ENCODE measurements at places on chromosomes 3 and 15.

- peak; percentile 50 for DNase-seq
Measured at GRCh38 chr15:51229907-51230330, 108.5 kb downstream of the CYP19A1 start.

GRCh38 chr15:58665672-58666071 lies 83.8 kb downstream of the ADAM10 start:
- no peak for DNase-seq

- no peak for DNase-seq
Measured at GRCh38 chr15:93152951-93153350, 63.9 kb upstream of the RGMA start.

DNA sequence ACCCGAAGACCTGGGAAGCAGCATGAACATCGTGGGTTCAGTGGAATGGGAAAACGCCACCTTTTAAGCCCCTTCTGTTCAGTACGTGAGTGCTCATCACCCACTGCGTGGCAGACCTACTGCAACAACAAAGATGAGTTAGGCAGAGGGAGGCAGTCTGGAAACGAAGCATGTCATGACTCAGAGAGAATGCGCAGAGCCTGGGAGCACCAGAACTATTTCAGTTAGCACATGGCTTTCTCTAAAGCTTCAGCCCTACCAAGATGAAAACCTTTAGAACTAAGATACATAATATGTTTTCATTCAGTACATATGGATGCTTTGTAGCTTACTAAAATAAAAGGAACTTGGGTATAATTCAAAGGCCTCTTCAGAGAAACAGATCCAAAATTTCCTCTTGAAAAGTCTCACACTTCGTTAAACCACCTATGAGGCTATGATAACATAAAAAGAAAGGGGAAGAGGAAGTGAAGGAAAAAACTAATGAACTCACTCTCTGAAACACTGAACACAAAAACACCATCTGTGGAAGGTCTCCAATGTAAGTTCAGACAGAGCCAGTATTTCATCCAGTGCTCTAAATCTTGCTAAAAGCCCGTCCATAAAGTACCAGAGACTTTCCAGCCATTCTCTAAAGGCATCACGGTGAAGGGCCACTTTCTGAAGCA lies 140.1 kb downstream of the OCA2 start:
- no peak for DNase-seq

DNA sequence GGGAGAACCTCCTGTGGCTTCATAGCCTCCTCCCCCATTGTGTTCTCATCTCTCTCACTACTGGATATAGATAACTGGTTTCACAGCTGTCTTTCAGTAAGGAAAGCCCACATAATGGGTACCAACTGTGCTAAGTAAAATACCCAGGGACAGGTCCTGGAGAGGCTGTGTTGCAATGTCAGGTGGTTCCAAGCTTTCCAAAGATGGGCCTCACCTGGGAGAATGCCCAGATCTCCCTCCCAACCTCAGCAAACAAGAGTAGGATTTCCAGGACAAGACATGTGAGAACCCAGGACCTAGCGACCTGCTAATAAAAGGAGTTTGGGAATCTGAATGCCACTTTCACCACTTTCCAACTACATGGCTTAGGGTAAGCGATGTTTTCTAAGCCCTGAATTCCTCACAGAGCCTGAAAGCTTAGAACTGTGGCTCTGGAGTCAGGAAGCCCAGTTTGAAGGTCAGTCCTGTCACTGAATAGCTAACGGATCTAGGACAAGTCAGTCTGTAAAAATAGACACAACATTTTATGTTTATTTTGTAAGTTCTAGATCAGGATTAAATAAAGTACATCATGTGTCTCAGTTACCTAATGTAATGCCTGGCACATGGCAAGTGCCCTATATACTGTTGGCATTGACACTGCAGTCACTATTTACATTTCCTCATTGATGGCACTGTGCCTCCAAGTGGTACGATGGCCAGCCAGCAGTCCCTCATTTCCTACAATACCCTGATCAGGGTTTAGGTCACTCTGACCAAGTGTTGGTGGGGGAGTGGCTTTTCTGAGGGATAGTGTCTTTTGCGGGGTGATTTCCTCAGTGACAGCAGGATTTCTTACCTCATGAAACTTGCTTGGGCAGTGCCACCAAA lies 11.9 kb downstream of the CERS3 start:
- no peak for DNase-seq

DNA sequence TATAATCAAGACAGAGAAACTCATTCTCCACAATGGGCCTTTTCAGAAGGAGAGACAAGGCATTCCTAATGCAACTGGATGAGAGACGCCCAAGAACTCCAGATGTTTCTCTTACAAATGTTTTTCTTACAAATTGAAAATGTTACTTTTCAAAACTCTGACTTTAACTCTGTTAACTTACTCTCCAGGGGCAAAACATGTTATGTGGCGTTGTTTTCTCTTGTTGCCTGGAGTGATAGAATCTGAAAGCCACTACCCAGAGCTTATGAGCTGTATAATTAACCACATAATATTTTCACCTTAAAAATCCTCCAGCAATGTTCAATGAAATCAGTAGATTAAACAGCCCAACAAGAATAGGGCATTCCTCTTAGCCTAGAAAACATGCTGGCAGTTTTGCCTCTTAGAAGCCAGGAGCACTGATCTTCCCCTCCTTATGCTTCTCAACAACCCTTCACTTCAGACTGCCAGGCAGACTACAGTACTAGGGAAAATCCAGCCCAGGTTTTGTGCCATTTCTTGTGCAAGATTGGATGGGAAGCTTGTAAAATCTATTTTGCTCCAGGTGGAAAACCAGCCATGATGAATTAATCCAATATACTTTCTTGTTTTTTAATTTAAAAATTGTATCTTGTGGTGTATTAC lies 186.7 kb upstream of the GADL1 start:
- DNase-seq, result no peak

GRCh38 chr15:96262097-96262496 lies 68.4 kb upstream of the NR2F2 start:
- DNase-seq, result no peak

GRCh38 chr3:127903611-127904375 lies 11.2 kb upstream of the KBTBD12 start:
- no peak for DNase-seq

DNA sequence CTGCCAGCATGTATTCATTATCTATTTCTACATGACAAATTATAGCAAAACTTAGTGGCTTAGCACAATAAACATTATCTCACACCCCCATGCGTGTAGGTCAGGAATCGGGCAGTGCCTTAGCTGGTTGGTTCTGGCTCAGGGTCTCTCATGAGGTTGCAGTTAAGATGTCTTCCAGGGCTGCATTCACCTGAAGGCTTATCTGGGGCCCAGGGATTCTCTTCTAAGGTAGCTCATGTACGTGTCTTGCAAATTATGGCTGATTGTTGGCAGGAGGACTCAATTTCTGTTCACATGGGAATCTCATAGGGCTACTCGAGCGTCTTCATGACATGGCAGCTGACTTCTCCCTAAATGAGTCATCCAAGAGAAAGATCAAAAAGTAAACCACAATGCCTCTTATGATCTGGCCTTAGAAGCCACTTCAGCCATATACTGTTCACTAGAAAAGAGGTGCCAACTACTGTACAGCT lies 42.9 kb upstream of the TSC22D2 start:
- no peak for DNase-seq

DNA sequence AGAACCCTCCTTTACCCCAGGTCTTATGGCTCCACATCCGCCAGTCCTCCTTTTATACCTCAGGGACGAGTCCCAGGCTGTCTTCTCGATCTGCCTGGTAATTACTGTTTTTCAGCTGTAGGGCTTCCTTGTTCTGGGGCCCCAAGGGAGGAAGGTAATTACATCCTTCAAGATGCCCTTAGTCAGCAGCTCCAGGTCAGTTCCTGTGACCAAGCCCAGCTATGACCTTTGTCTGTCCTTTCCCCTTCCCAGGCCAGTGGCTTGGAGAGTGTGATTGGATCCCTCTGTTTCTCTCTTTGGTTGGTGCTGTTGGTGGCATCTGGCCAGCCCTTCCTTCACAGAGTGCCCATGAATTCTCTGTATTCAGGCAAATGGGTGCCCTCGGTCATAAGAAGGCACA lies 92.6 kb downstream of the AAGAB start:
- no peak for DNase-seq

GRCh38 chr3:135792858-135793475 lies 172.6 kb upstream of the PPP2R3A start:
- no peak for DNase-seq

GRCh38 chr15:56261854-56262509 lies 18.3 kb upstream of the RFX7 start:
- peak; percentile 25 for DNase-seq

- peak; percentile 46 for DNase-seq
Measured at GRCh38 chr15:39874890-39875549, 45.0 kb downstream of the GPR176 start.

GRCh38 chr3:142447301-142447851 lies 461 bp downstream of the XRN1 start:
- peak; percentile 42 for DNase-seq

DNA sequence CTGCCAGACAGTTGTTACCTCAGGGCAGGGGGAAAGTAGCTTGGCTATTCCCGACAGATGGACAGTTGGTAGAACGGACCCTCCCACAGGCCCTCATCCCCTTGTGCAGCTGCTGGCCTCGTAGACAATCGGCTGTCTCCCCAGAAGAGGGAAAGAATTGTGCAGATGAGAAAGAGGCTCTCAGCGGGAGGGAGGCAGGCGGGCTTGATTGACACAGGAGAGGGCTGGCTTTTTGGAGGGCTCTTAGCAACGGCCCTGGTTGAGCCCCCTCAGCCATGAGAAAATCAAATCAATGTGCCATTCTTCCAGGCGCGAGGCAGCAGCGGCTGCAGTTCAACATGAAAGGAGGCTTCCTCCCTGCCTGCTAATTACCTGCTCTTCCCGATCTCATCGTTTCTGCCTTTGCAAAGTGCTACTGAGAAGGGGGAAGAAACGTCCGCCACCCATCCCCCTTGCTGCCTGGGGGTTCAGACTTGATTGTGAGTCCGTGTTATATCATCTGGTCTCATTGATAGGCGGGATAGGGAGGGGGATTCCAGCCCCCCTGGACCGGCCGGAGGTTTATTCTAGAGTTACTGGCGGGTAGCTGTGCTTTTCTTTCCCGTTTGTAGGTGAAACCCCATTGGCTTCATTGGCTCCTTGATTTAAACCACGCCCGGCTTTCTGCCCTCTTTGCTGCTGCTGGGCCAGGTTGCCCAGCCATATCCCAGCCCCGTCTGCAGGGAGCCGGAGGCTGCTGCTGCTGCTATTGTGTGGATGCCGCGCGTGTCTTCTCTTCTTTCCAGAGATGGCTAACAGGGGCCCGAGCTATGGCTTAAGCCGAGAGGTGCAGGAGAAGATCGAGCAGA lies at the start of gene TAGLN3:
TSS of gene TAGLN3 (plus strand) at position 287 of the 848 bp plus-strand sequence. CDS start at position 788, 501 bp downstream.
- no peak for DNase-seq

DNA sequence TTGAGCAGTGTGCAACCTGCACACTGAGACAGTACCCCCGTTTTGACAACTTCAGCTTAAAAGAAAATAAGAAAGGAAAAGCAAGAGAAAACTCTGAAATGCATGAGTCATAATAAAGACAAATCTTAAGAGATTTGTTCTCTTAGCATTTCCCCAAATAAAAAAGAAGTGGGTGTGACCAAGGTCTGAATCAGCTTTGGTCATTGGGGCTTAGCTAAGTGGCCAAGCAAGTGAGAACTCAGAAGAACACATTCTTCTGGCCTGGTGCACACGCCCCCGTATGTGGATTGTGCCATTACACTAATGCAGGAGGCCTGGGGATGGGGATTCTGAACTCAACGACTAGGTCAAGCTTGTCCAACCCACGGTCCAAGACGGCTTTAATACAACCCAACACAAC lies 56.9 kb upstream of the PDZRN3 start:
- no peak for DNase-seq

DNA sequence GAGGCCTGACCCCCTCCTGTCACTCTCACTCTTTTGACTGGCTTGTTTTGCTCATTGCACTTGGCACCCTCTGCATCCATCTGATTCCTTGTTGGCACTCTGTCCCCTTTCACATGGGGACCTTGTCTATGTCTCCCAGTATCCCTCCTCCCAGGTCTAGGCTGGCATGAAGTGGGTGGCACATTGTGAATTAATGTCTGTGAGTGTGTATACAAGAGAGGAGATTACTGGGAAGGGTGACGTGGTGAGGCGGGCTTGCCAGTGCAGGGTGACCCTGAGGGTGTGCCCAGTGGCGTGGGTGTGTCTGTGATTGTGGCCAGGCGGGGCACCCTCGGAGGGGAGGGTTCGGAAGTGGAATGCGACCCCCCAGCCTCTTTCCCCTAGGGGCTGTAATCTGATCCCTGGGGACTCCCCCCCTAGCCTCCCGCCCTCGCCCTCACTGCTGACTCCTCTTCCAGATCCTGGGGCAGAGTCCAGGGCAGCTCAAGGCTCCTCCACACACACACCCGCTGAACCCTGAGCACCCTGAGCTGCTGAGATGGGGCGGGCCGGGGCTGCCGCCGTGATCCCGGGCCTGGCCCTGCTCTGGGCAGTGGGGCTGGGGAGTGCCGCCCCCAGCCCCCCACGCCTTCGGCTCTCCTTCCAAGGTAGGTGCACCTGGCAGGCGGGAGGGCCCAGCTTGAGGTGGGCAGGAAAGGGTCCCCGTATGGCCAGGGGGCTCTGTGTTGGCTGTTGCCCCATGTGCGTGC lies at the start of gene SEMA3B:
TSS of gene SEMA3B (plus strand) at position 445 of the 749 bp plus-strand sequence. CDS start at position 539, 94 bp downstream.
- no peak for DNase-seq

GRCh38 chr15:66232267-66232625 lies 21.3 kb downstream of the MEGF11 start:
- DNase-seq, result no peak

DNA sequence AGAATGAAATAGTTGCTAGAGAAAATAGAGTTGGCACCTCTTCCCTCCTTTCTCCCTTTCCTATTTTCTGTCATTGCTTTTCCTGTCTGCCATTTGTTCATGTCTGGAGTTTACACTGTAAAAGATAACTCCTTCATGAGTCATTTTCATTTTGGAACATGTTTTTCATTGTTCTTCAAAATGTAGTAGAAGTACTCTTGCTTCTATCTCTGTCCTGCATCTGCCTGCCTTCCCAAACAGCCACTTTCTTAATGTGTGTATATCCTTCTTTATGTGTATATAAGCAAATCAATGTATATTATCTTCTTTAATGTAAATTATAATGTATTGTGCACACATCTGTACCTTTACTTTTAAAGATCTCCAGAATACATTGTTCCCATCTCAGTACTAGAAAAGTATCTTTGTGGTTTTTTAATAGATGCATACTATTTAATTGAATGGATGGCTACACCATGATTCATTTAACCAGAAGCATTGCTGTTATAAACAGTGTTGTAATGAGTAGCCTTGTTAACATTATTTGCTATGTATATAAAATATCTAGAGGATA lies 41.1 kb downstream of the TSC22D2 start:
- DNase-seq, result no peak

DNA sequence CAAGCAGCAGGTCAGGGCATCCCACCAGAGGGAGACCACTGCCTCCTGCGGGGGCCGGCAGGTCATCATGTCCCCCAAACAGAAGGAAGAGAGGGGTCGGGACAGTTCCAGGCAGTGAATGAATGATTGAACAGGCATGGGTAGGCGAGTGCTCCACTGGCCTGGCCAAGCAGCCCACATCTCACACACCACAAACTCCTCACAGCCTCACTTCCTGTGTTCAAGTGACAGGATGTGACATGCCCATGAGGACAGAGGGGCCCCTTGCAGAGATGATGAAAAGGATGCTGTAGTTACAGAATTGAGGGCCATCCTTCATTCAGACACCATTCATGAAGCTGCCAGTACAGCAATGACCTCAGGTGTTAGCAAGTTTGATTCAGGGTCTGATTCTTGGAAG lies 3.7 kb downstream of the IQSEC1 start:
- DNase-seq, result no peak

- DNase-seq, result no peak
Measured at GRCh38 chr15:77985031-77985930, 92.2 kb downstream of the TBC1D2B start.

- DNase-seq, result no peak
Measured at GRCh38 chr15:94987085-94987484, 755.7 kb downstream of the MCTP2 start.
